ENCODE measurements at places on chromosomes 7 and 10. TPM values are rescaled to one million over a fixed set of nuclear protein-coding genes. Genes with fewer than 3 reads are reported as not detected.

The PAX4 gene
- total RNA-seq: not detected

GRCh38 chr10:116972131-116972530 is 32.9 kb downstream of the SHTN1 start:
- H3K27ac ChIP-seq: no peak overlapping the region
- H3K4me1 ChIP-seq: no peaks in the 10 kb centered on the region
- H3K36me3 ChIP-seq: peaks cover 5% of the 10 kb centered on the region
- no peaks in the 10 kb centered on the region for H3K27me3 ChIP-seq
- H3K4me3 ChIP-seq: no peak overlapping the region

- H3K36me3 ChIP-seq: no peaks in the 10 kb centered on the region
- H3K27me3 ChIP-seq: no peaks in the 10 kb centered on the region
- H3K4me1 ChIP-seq: no peaks in the 10 kb centered on the region
- no peak for DNase-seq
- no peak overlapping the region for H3K27ac ChIP-seq
- no peak overlapping the region for H3K4me3 ChIP-seq
These were observed 271.5 kb upstream of the TEX47 start for GRCh38 chr7:89067048-89067447.

DNA sequence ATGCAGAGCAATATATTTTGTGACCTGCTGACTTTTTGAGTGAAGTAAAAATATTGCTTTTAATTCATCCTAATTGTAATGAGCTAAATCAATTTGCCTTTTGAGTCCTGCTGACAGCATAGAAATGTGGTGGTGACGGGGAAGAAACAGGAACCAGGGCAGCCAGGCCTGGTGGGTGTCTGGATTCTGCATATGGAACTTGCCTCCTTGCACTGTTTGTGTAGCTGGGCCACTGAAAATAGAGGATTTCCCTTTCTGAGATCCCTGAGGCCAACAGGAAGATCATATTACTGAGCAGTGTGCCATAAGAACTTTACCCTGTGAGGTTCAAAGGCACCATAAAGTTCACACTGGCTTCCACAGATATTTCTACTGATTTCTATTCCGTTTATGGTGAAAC is 488.4 kb upstream of the AKR1E2 start:
- H3K36me3 ChIP-seq: no peaks in the 10 kb centered on the region
- no peak overlapping the region for H3K4me3 ChIP-seq
- no peak for DNase-seq
- no peak overlapping the region for H3K27ac ChIP-seq

DNA sequence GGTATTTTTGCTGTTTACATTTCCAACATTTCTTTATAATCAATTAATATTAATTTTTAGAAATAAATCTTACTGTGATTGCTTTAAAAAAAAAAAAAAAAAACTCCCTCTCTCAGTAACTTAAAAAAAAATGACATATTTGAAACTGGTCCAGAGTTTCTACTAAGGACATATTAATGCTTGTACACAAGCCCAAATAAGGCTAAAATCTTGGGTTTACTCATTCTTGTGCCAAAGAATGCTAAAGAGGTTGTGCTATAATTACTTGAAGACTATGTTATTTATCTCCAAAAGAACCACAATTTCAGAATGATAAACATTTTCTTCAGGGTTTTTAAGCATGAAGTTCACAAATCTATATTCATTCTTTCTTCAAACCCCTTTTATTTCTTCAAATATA is 39.4 kb upstream of the PHF14 start:
- no peak overlapping the region for H3K27ac ChIP-seq
- H3K36me3 ChIP-seq: peaks cover 23% of the 10 kb centered on the region
- H3K27me3 ChIP-seq: no peaks in the 10 kb centered on the region
- no peaks in the 10 kb centered on the region for H3K4me1 ChIP-seq

The HSPA12A gene
- 1.3 TPM for total RNA-seq

GRCh38 chr7:85535974-85536729 is 349.3 kb upstream of the SEMA3D start:
- H3K27me3 ChIP-seq: no peaks in the 10 kb centered on the region
- no peak overlapping the region for H3K4me3 ChIP-seq
- no peaks in the 10 kb centered on the region for H3K4me1 ChIP-seq
- no peak for DNase-seq

The CALML3 gene
- total RNA-seq: not detected

The CFAP43 gene
- 0.33 TPM for total RNA-seq

The XRCC2 gene
- 0.33 TPM for total RNA-seq

GRCh38 chr7:1698951-1699350 is 28.9 kb downstream of the ELFN1 start:
- H3K4me1 ChIP-seq: no peaks in the 10 kb centered on the region
- no peaks in the 10 kb centered on the region for H3K27me3 ChIP-seq
- peaks cover 3% of the 10 kb centered on the region for H3K36me3 ChIP-seq
- no peak overlapping the region for H3K4me3 ChIP-seq
- no peak overlapping the region for H3K27ac ChIP-seq

The FOXI2 gene
- total RNA-seq: not detected

DNA sequence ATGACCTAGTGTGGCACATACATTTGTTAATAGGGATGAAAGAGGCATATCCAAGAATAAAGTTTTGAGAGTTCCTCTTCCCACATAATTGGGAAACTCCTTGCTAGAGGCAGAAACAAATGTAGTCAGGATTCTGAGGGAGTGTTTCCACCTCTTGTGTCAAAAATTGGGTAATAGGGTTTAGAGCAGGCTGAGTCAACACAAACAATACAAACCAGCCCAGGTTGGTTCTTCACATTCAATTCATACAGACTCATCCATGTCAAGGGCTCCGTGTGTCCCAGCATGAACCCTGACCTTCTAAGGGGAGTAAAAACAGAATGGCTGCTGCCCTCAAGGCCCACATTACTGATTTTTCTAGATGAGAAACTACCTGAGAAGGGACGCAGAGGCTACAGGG is 75.3 kb downstream of the GLI3 start:
- no peak overlapping the region for H3K4me3 ChIP-seq
- H3K4me1 ChIP-seq: no peaks in the 10 kb centered on the region
- no peaks in the 10 kb centered on the region for H3K27me3 ChIP-seq
- H3K36me3 ChIP-seq: no peaks in the 10 kb centered on the region

GRCh38 chr10:31213959-31214358 is 105.1 kb upstream of the ZEB1 start:
- H3K27ac ChIP-seq: no peak overlapping the region
- H3K4me3 ChIP-seq: no peak overlapping the region
- no peaks in the 10 kb centered on the region for H3K27me3 ChIP-seq
- DNase-seq: no peak
- no peaks in the 10 kb centered on the region for H3K36me3 ChIP-seq
- no peaks in the 10 kb centered on the region for H3K4me1 ChIP-seq

DNA sequence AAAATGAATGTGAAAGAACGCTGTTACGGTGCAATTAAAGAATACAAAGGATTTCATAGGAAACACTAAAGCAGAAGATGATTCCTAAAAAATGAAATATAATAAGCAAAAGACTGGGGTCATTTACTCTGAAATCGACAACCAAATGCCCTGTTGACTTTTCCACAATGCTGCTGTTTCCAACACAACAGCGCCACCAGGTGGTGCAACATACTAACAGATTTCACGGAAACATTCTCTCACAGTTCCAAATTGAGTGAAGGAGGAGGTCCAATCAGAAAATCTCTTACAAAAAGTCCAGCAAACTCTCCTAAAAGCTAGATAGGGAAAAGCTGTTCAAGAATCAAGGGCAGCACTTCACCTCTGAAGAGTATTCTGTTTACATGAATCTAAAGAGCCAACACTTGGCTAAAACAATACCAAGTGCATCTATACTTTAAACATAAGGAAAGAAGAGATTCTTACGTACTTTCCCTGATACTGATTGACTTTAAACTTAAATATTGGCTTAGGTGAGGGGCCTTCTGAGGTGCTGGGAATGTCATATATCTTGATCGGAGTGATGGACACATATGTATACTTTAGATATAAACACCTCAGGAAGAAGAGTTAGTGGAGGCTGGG is 55.9 kb downstream of the UPF2 start:
- peak; percentile 86 for DNase-seq
- H3K27ac ChIP-seq: peak overlapping the region; percentile 70
- peak overlapping the region; percentile 21 for H3K4me3 ChIP-seq
- H3K4me1 ChIP-seq: peaks cover 9% of the 10 kb centered on the region

The UNCX gene
- total RNA-seq: not detected

GRCh38 chr7:132977234-132977633 is 104.7 kb downstream of the CHCHD3 start:
- no peak overlapping the region for H3K4me3 ChIP-seq
- DNase-seq: no peak
- no peaks in the 10 kb centered on the region for H3K27me3 ChIP-seq

- no peaks in the 10 kb centered on the region for H3K27me3 ChIP-seq
- H3K4me3 ChIP-seq: no peak overlapping the region
- no peak for DNase-seq
- H3K36me3 ChIP-seq: no peaks in the 10 kb centered on the region
- no peak overlapping the region for H3K27ac ChIP-seq
These were observed 213.2 kb upstream of the HPS1 start for GRCh38 chr10:98659951-98660350.

DNA sequence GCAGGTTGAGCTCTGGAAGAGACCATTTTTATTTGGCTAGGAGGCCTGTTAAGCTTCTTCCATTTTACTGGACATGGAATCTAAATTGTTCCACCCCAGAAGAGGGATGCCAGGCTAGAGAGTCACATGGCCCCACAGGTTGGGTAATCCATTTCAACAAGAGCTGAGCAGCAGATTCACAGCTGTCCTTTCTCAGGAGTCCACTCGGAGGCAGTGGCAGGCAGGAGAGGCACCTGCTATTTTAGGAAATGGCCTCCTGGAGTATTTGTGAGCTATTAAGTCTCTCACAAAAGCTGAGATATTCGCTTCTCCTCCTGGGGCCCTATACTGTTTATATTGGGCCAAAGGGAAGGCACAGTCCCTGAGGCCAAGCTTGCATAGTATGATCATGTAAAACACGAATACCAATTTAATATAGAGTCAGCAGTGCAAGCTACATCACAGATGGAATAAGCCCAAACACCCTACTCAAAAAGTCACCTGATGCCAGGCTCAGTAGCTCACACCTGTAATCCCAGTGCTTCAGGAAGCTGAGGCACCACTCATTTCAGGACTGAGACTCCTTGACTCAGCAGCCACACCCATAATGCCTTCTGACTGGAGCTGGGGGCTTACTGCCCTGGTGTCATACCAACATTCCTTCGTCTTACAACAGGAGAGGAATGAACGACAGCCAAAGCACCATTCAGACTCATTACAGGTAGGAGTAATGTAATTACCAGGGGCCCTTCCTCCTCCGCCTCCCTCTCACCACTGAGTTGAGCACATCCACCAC is 124.1 kb downstream of the LMBR1 start:
- H3K27ac ChIP-seq: no peak overlapping the region
- no peaks in the 10 kb centered on the region for H3K27me3 ChIP-seq
- no peaks in the 10 kb centered on the region for H3K36me3 ChIP-seq
- H3K4me3 ChIP-seq: no peak overlapping the region

GRCh38 chr10:6589287-6590094 is 9.4 kb upstream of the PRKCQ start:
- H3K36me3 ChIP-seq: no peaks in the 10 kb centered on the region
- H3K27ac ChIP-seq: no peak overlapping the region
- no peaks in the 10 kb centered on the region for H3K27me3 ChIP-seq

DNA sequence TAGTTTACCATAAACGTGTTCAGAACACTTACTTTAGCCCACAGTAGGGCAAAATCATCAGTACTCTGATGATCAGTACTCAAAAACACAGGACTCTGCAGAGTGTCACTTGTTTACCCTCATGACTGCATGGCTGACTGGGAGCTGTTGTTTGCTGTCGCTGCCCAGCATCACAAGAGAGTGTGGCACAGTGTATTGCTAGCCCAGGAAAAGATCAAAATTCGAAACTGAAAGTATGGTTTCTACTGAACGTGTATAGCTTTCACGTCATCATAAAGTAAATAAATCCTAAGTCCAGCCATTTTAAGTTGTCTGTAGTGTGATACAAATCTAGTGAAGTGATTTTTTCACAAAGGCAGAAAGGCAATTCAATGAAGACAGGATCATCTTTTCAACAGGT is 184.6 kb downstream of the RAMP3 start:
- no peaks in the 10 kb centered on the region for H3K4me1 ChIP-seq
- DNase-seq: no peak
- H3K4me3 ChIP-seq: no peak overlapping the region
- H3K36me3 ChIP-seq: no peaks in the 10 kb centered on the region

DNA sequence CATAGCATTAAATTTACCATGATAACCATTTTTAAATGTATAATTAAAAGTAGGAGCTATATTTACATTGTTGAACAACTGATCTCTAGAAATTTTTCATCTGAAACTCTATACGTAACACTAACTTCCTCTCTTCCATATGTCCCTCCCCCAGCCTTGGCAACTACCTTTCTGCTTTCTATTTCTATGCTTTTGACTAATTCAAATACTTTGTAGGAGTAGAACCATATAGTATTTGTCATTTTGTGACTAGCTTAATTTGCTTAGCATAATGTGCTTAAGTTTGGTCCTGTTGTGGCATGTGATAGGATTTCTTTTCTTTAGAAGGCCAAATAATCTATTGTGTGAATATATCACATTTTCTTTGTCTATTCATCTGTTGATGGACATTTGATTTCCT is 225.3 kb upstream of the POT1 start:
- no peak overlapping the region for H3K4me3 ChIP-seq
- no peak for DNase-seq
- H3K4me1 ChIP-seq: no peaks in the 10 kb centered on the region

- H3K4me3 ChIP-seq: no peak overlapping the region
- DNase-seq: no peak
- H3K27ac ChIP-seq: no peak overlapping the region
- no peaks in the 10 kb centered on the region for H3K27me3 ChIP-seq
- peaks cover 50% of the 10 kb centered on the region for H3K36me3 ChIP-seq
These were observed 101.1 kb downstream of the BTAF1 start for GRCh38 chr10:92024700-92025099.

The CNPY1 gene
- not detected for total RNA-seq

DNA sequence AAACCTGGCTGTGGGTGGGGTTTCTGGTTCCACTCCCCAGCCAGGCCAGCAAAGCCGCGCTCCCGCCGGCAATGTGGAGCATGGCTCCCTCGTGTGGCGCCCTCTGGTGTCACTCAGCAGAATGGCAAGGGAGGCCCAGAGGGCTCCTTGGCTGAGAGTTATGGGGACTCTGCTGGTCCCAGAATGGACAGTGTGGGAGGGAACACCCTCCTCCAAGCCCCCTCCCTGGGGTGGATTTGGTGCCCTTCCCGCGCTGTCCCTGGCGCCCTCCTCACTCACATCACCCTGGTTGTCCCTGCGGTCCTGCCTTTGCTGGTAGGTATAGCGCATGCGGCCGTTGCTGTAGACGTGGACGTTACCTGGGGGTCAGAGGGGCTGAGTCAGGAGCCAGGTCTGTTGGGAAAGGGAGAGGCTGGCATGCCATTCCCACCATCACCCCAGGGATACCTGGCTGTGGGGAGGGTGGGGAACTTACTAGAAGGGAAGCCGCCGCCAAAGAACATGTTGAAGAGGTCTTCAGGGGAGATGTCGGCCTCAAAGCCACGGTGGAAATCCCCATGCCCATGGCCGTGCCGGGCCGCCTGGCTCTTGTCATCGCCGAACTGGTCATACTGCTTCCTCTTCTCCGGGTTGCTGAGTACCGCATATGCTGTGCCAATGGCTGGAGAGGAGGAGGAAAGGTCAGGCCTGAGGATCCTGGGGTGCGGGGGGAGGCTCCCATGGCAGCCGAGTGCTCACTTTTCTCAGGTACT is 14.0 kb downstream of the DNAJB12 start:
- peaks cover 16% of the 10 kb centered on the region for H3K36me3 ChIP-seq
- peak; percentile 79 for DNase-seq
- no peak overlapping the region for H3K4me3 ChIP-seq
- H3K27me3 ChIP-seq: no peaks in the 10 kb centered on the region
- no peak overlapping the region for H3K27ac ChIP-seq
- peaks cover 22% of the 10 kb centered on the region for H3K4me1 ChIP-seq

- H3K27me3 ChIP-seq: no peaks in the 10 kb centered on the region
- H3K4me3 ChIP-seq: no peak overlapping the region
- no peaks in the 10 kb centered on the region for H3K36me3 ChIP-seq
These were observed 351.2 kb downstream of the PHTF2 start for GRCh38 chr7:78149787-78150186.
